ENCODE measurements at places on chromosomes 1 and 21.

DNA sequence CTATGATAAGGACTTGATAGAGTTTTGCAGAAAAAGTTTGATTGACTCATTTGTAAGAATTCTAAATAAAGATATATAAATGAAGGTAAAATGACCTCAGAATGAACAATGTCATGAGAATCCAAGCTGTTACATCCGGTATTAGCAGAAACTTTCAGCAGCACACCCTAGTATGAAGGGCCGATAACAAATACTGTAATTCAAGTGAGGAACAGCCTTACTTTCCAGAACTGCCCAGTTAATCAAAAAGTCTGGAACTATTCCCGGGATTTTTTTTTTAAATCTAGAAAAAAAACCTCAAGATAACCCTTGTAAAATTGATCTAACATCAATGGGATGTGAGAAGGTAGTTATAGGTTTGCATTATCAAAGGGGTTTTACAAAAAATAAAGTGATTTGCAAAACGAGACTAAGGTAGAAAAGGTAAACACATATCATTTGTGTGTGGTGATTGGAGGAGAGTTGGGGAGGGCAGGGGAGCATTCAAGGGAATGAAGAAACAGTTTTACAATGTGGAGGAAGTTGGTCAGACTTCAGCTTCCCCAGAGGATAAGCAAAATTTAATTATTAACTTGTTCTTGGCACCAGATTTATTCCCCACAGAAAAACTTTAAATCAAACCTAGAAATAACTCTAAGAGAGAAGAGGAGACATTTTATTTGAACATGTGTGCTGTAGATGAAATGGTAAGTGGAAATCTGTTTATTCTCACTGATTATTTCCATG is 75.9 kb upstream of the VCAM1 start:
- no peak for DNase-seq

DNA sequence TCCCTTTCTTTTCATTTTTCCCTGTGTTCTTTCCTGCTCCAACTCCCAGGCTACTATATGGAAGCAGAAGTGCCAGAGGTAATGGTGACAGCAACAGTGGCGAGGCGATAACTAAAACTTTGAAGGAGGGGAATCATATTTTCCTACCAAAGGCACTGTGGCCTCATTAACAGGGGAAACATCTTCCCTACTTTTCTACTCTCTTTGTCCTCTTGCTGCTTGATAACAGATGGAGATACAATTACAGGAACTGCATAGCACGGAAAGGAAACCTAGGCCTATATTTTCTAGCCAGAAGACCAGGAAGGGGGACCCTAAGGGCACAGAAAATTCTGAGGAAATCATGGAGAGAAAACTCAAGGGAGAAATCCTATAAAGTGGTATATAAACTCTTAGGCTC is 42.3 kb downstream of the SASS6 start:
- DNase-seq = no peak

DNA sequence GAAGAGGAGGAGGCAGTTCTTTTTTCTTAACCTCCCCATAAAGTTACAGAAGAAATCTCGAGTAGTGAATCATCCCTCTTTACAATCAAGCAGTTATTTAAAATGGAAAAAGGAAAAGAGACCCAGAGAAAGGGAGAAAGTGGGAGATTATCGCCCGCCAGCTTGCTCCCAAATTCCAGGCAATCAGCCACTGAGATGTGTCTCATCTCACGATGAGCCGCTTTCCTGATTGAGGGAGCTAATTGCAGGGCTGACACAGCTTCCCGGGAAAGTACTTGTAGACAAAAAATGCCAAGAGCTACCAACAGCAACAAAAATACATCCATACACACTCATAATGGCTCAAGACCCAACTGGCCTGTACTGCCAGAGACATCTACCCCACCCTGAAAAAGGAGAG is 191.6 kb upstream of the ZC3H12A start:
- DNase-seq = no peak

- DNase-seq = peak; percentile 49
These were observed 1.1 kb downstream of the TOR1AIP1 start for GRCh38 chr1:179883040-179883744.

- no peak for DNase-seq
These were observed 24.5 kb upstream of the PALMD start for GRCh38 chr1:99621340-99621901.

DNA sequence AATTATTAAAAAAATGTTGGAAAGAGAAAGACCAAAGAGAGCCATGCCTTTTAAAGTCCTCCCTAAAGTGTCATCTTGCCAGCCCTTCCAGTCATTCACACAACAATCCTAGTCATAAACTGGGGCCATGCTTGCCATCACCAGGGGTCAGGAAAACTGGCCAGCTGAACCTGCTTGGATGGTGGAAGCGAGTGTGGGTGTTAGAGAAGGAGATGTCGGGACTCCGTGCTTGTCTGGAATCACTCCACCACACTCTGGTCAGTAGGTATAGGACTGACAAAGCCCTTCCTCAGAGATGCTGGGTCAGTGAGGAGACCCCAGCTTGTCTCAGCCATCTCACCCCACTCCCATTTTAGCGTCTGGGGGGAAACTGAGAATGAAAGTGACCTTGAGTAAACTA is 3.3 kb upstream of the HAPLN2 start:
- DNase-seq = no peak

GRCh38 chr1:7299329-7299799 is 471.7 kb upstream of the VAMP3 start:
- DNase-seq = no peak

GRCh38 chr1:55714230-55714629 is 499.1 kb upstream of the USP24 start:
- DNase-seq = no peak

DNA sequence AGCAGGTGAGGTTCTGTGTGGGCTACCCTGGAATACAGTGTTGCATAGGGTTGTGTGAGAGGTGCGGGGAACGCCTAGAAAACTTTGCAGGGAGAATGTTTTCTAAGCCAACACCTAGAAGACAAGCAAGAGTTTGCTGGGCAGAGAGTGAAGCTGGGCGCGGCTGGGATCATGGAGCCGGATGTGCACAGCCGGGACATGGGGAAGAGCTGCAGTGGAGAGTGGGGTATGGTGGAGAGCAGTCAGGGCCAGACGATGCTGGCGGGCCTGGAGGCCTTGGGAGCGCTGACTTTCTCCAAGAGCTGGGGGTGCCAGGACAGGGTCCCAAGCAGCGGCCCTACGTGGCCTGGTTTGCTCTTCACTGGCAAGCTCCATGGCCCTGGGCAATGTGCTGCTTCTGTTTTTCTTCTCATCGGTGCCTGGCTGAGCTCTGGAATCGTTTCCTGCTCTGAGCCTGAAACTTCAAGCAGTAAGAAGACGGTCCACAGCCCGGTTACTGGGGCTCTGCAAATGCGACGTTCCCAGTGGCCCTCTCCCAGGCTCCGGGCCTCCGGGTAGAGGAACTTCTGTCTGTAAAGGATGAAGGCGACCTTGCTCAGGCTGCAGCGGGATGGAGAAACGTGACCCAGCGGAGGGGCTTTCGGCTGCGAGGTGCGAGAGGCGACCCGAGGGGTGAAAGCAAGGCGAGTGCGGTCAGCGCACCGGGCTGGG is 51.9 kb upstream of the CD34 start:
- DNase-seq = no peak

All from Jurkat, Clone E6-1 (cell line).